ENCODE measurements at places on chromosomes 12 and 14. TPM values are rescaled to one million over a fixed set of nuclear protein-coding genes. Genes with fewer than 3 reads are reported as not detected.

Gene ASIC1
- 4.8 TPM for total RNA-seq

Gene GPR65
- not detected for total RNA-seq

Gene DAO
- total RNA-seq, result not detected

Gene HIGD1C
- not detected for total RNA-seq

Gene TEX52
- total RNA-seq, result not detected

Gene SLC10A1
- not detected for total RNA-seq

Gene RFC5
- 41.5 TPM for total RNA-seq

Gene AQP2
- total RNA-seq, result not detected

Gene CD69
- total RNA-seq, result not detected

Gene HIF1A
- total RNA-seq, result 119 TPM

Gene SPTLC2
- 32.7 TPM for total RNA-seq

Gene KRT71
- not detected for total RNA-seq

Gene LHX5
- not detected for total RNA-seq

Gene CEBPE
- total RNA-seq, result not detected

Gene CPNE8
- 10.8 TPM for total RNA-seq

Gene CIROP
- total RNA-seq, result not detected

Gene TMEM63C
- total RNA-seq, result 1.6 TPM

Gene MUCL1
- total RNA-seq, result not detected

Gene KRT5
- 0.25 TPM for total RNA-seq

Gene RND1
- 18.7 TPM for total RNA-seq

Gene CLEC4A
- total RNA-seq, result not detected
